Activated gamma-delta T cell (primary cell): ENCODE measurements at places on chromosomes 2 and 18.

DNA sequence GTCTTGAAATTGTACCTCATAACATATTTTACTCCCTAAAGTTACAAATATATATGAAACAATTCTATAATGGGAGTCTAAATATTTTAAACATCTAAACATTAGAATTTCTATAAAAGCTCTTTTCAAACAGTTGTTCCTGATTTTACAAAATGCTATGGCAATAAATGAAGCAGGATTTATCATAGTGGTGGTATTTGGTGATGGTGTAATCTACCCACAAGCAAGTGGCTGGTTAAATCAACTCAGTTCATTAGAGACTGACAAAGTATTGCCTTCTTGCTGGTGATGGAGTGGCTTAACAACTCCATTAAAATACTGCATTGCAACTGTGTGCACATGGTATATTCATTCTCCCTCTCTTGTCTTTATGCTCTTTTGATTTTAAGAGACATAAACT, 138.9 kb downstream of the PMAIP1 start:
- no peak for DNase-seq

GRCh38 chr2:216819055-216819454, 40.8 kb downstream of the TNP1 start:
- DNase-seq: no peak

DNA sequence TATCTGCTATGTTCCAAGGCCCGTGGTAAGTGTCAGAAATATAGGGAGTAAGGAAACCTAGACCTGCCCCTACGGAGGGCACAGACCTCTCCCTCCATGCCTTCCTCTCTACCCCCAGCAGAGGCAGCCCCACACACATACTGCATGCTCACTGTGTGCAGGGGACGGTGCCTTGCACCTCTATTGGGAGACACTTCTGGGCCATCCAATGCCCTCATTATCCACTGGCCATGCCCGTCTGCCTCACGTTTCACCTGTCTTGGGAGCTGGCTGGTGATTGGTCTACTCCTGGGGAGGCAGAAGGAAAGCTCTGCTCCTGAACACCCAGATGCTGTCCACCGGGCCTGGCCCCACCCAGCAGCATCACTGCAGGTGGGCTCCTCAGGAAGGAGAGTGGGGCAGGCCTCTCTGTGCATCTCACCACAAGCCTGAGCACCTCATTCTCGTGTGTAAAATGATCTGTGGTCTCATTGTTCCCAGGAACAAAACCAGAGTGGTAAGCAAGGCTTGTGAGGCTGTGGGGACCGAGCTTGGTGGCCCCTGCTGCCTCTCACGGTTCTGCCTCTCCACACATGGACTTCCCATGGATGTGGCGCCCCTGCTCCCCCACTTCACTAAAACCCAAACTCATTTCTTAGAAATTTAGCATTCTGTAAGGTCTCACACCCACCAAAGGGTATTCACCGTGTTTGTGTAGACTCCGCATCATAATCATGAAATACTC, 312.5 kb upstream of the HS6ST1 start:
- DNase-seq: no peak

- DNase-seq: no peak
Observed at GRCh38 chr2:147789287-147789686, 55.5 kb upstream of the ACVR2A start.

GRCh38 chr18:11585596-11585995, 23.8 kb upstream of the SLC35G4 start:
- no peak for DNase-seq

- DNase-seq: no peak
Observed at GRCh38 chr18:55485666-55486065, 102.3 kb downstream of the TCF4 start.

DNA sequence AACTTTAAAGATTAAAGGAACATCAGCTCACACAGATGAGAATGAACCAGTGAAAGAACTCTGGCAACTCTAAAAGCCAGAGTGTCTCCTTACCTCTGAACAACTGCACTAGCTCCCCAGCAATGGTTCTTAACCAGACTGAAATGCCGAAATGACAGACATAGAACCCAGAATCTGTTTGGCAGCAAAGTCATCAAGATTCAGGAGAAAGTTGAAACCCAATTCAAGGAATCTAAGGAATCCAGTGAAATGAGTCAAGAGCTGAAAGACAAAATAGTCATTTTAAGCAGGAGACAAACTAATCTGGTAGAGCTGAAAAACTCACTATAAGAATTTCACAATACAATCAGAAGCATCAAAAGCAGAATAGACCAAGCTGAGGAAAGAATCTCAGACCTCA, 72.0 kb downstream of the STRADB start:
- DNase-seq: no peak

DNA sequence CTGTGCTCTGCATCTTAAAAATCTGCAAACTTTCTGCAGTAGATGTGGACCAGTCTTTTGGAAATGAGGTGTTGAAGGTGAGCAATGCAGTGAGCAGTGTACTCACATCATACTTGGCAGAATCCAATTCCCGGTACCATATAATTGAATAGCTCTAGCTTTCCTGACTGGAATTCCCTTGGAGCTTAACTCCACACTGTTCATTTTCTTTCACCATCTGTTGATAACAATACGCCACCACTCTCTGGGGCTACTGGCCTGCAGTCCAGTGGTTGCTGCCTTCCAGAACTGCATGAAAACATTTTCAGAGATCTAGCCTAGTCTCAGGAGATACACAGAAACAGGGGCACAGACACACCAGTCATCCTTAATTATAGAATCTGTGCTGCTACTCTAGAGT, 820.0 kb upstream of the NXPH2 start:
- DNase-seq: no peak

DNA sequence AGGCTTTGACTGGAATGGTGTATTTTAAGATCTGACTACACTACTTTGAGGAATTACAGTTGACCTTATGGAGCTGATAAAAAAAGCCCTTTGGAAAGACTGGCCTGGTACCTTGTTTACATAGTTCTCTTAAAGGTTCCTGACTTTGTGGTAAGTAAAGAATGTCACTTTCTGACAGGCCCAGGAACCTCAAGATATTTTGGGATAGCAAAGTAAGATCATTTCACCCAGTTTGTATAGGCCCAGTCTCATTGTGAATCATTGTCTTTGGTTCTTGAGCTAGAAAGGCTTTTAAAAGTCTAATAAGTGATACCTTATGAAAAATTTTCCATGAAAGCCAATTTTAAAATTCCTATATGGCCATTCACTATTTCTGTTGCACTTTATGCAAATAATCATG, 316.3 kb upstream of the LRRTM4 start:
- no peak for DNase-seq

DNA sequence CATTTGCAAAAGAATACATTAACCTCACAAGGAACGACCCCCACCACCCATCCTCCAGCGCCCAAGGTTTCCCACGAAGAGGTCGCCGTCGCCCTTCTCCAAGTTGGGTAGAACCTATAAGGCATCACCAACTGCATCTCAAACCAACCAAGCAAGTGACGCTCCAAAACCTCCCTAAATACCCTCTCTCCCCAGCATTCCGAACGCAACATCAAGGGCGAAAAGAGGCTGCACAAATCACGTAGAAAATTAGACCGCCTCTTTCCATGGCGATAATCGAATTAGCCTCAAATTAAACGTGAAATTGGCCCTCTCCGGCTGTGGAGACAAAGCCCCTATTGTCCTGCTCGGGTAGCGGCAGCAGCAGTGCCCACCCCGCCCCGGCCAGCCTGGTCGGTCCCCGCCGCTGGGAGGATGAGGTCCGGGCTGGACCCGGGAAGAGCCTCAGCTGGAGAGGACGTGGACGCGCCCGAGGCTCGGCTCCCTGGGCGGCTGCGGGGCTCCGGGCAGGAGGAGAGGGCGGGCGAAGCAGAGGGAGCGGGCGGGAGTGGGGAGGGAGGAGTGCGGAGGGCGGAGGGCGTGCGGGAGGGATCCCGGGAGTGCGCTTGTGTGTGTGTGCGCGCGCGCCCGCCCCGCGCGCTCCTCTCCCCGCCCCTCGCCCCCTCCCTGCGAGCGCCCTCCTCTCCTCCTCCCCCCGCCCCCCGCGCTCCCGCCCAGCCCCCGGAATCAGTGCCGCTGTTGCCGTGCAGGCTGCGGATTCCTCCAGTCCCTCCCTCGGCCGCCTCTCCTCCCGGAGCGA, at the start of gene SPTBN1:
Gene SPTBN1, plus strand, starts transcription at position 765 of the 799 bp plus-strand sequence. CDS start 70,092 bp downstream, outside the sequence.
- DNase-seq: peak; percentile 33

- DNase-seq: no peak
Observed at GRCh38 chr2:60530660-60531281, 22.7 kb downstream of the BCL11A start.

GRCh38 chr2:171986778-171987177, 13.0 kb upstream of the METAP1D start:
- DNase-seq: no peak

DNA sequence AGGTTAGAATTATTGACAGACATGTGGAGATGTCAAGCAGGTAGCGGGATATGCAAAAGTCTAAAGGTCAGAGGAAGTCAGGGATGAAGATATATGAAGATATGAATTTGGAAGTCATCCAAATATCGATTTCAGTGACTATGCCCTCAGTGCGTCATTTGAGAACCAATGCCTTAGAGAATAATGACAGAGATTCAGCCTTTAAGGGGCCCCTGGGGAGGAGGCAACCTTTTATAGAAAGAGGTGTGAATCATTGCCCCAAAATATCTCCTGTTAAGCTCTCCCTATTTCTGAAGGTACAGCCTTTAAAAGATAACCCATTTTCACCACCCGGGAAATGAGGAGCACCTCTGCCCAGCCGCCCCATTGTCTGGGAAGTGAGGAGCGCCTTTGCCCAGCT, 223.4 kb downstream of the NCKAP5 start:
- no peak for DNase-seq

GRCh38 chr2:19138264-19138825, 220.1 kb downstream of the OSR1 start:
- no peak for DNase-seq

DNA sequence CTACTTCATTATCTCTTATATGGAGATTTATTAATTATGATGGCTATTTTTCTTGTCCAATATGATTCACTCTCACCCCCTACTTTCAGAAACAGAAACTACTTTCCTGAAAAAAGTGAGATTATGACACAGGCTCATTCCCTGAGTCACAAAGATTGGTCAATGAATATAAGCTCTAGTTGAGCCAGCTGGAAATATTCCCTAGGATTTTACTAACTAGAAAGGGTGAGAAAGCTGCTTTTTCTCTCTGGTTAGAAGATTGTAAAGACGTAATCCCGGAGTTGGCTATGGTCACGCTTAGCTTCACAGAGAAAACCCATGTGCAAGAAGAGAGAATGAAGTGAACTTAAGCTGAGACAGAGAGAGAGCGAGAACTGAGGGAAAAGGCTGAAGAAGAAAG, 223.7 kb upstream of the SMAD7 start:
- no peak for DNase-seq
